Large intestine (tissue), 12 donors: ENCODE measurements at places on chromosomes 2 and 18. TPM values are rescaled to one million over a fixed set of nuclear protein-coding genes. Genes with fewer than 3 reads are reported as not detected.

DNA sequence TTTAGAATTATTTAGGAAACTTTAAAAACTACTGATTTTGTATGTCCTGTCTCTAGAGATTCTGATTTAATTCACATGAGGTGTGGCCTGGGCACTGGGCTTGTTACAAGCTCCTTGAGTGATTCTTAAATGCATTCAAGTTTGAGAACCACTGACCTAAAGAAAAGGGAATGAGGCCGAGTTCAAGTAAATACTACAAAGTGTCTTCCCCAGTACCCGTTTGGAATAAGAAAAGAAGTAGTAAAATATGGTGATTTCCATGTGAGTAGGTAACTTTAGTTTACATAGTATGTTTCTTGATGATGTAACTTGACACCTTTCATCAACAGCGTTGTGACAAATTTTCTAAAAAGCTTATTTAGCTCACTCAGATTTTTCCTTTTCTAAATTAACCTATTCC is 1022.9 kb upstream of the NRXN1 start:
- no peaks in the 10 kb centered on the region for H3K4me1 ChIP-seq
- no peak for DNase-seq
- H3K27me3 ChIP-seq, result no peaks in the 10 kb centered on the region
- H3K27ac ChIP-seq, result no peak overlapping the region
- no peaks in the 10 kb centered on the region for H3K36me3 ChIP-seq
- H3K4me3 ChIP-seq, result no peak overlapping the region

- DNase-seq, result no peak
- H3K4me1 ChIP-seq, result peaks cover 17% of the 10 kb centered on the region
- no peaks in the 10 kb centered on the region for H3K27me3 ChIP-seq
- H3K4me3 ChIP-seq, result no peak overlapping the region
Observed at GRCh38 chr18:49076654-49077166, 125.9 kb upstream of the SMAD7 start.

DNA sequence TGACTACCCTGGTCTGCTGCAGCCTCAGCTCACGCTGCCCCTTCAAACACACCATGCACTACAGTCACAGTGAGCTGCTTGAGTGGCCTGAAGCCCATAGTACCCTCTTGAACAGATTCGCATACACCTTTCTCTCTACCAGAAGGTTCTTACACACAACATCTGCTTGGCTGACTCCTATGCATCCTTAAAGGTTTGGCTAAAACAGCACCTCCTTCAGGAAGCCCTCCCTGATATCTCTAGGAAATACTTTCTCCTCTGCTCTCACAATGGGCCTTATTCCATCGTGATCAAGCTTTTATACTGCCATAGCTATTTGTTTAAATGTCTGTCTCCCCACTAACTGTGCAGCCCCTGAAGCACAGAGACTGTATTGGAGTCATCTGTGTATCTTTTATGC is 31.5 kb downstream of the TGFBRAP1 start:
- H3K36me3 ChIP-seq, result peaks cover 36% of the 10 kb centered on the region
- no peaks in the 10 kb centered on the region for H3K27me3 ChIP-seq
- DNase-seq, result no peak
- no peaks in the 10 kb centered on the region for H3K4me1 ChIP-seq
- no peak overlapping the region for H3K4me3 ChIP-seq

DNA sequence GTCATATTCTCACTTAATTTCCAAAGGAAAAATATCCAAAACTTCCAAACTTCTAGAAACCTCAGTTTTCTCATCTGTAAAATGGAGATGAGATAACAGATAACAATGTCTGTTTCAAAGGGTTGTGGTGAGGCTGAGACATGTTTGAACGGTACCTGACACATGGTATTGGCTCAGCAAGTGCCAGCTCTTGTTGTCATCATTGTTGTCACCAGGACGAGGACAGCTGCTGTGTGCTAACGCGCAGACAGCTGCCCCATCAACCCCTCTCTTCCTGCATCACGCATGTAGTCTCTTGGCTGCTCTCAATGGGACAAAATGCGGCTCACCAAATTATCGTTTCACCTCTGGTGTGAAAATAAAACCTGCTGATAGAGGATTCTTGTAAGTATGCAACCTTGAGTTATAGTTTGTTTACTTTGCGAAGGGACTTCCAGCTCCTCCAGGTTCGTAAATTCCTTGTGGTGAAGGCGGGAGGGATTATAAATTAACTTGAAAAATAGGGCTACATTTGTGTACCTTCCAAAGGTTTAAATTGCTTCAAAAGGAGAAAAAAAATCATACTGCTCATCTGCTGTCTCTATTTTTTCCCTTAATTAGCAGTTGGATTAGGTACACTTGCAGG is 605.4 kb downstream of the BCL11A start:
- H3K4me3 ChIP-seq, result no peak overlapping the region
- H3K27ac ChIP-seq, result peak overlapping the region; percentile 46
- H3K4me1 ChIP-seq, result peaks cover 13% of the 10 kb centered on the region
- no peaks in the 10 kb centered on the region for H3K27me3 ChIP-seq
- peak; percentile 71 for DNase-seq

NYAP2 gene
- polyA plus RNA-seq, result 0.40 TPM

GRCh38 chr2:237896956-237897355 is 37.5 kb downstream of the RAMP1 start:
- no peaks in the 10 kb centered on the region for H3K27me3 ChIP-seq
- H3K4me1 ChIP-seq, result no peaks in the 10 kb centered on the region
- no peak overlapping the region for H3K4me3 ChIP-seq
- peaks cover 9% of the 10 kb centered on the region for H3K36me3 ChIP-seq

GRCh38 chr2:129936334-129936934 is 43.0 kb upstream of the RAB6C start:
- H3K36me3 ChIP-seq, result no peaks in the 10 kb centered on the region
- peak; percentile 31 for DNase-seq
- no peaks in the 10 kb centered on the region for H3K4me1 ChIP-seq
- no peak overlapping the region for H3K27ac ChIP-seq
- no peak overlapping the region for H3K4me3 ChIP-seq

GRCh38 chr2:27973592-27973991 is 83.1 kb downstream of the BABAM2 start:
- H3K27ac ChIP-seq, result no peak overlapping the region
- H3K27me3 ChIP-seq, result no peaks in the 10 kb centered on the region
- DNase-seq, result no peak
- H3K4me1 ChIP-seq, result no peaks in the 10 kb centered on the region
- no peaks in the 10 kb centered on the region for H3K36me3 ChIP-seq

PROM2 gene
- 2.0 TPM for polyA plus RNA-seq

GRCh38 chr18:48007381-48007780 is 76.9 kb upstream of the SMAD2 start:
- H3K36me3 ChIP-seq, result no peaks in the 10 kb centered on the region
- H3K4me3 ChIP-seq, result no peak overlapping the region
- no peaks in the 10 kb centered on the region for H3K4me1 ChIP-seq
- no peak for DNase-seq
- peaks cover 10% of the 10 kb centered on the region for H3K27me3 ChIP-seq

DNA sequence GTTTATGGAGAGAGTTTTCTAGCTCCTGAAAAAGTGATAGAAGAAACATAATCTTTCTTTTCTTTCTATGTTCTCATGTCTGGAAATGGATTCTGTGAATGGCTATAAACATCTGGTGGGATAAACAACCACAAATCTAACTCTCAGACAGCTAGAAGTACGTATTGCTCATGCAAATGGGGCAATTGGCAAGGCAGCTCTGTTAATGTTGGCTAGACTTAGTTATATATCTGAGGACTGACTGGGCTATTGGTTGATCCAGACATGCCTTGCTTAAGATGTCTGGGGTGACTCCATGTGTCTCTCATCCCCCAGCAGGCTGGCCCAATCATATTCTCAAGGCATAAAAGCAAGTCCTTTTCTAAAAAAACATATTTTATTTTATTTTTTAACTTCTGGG is 939.2 kb upstream of the NRXN1 start:
- no peak for DNase-seq
- no peaks in the 10 kb centered on the region for H3K27me3 ChIP-seq
- no peaks in the 10 kb centered on the region for H3K36me3 ChIP-seq
- H3K4me3 ChIP-seq, result no peak overlapping the region
- no peak overlapping the region for H3K27ac ChIP-seq

DNA sequence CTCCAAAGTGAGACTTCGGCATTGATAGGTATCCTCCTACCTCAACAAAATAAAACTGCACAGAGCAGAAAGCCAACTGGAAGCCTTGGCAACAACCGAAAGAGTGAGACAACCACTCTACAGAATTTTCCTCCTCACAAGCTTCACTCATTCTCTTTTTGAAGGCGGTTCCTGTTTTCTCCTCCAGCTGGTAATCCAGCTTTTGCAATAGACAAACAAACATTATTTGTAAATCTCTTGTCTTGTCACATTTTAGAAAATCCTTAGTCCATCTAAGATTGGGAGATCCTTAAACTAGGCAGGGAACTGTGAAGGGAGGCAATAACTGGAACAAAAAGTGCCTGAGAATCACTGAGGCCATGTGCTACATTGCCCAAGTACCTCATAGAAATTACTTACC is 332.4 kb downstream of the BCL11A start:
- H3K36me3 ChIP-seq, result no peaks in the 10 kb centered on the region
- H3K27me3 ChIP-seq, result no peaks in the 10 kb centered on the region
- no peak for DNase-seq
- H3K4me1 ChIP-seq, result no peaks in the 10 kb centered on the region

MAL gene
- polyA plus RNA-seq, result 0.30 TPM

DNA sequence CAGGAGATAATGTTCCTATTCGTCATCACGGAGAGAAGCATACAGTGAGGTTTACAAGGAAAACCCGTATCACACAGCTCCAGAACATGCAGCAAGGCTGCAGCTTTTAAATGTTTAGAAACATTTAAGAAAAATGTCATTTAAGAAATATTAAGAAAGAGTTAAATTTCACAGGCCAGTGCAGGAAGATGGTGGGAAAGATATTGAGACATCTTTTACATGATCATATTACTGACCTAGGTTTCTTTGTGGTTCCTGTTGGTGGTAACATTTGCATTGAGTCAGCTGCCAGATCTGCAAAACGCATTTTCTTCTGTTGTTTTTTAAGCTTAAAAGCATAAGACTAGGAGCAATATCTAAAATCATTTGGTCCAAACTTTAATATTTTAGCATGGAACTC is 44.9 kb downstream of the CPO start:
- H3K27me3 ChIP-seq, result no peaks in the 10 kb centered on the region
- no peak overlapping the region for H3K4me3 ChIP-seq
- DNase-seq, result no peak
- H3K36me3 ChIP-seq, result no peaks in the 10 kb centered on the region
- no peak overlapping the region for H3K27ac ChIP-seq

- no peak overlapping the region for H3K4me3 ChIP-seq
- peak; percentile 73 for DNase-seq
- H3K4me1 ChIP-seq, result peaks cover 4% of the 10 kb centered on the region
- H3K27me3 ChIP-seq, result no peaks in the 10 kb centered on the region
- no peaks in the 10 kb centered on the region for H3K36me3 ChIP-seq
- H3K27ac ChIP-seq, result peak overlapping the region; percentile 84
Observed at GRCh38 chr18:22517356-22517755, 99.6 kb upstream of the CTAGE1 start.

ATP6V1B1 gene
- 1.6 TPM for polyA plus RNA-seq

DNA sequence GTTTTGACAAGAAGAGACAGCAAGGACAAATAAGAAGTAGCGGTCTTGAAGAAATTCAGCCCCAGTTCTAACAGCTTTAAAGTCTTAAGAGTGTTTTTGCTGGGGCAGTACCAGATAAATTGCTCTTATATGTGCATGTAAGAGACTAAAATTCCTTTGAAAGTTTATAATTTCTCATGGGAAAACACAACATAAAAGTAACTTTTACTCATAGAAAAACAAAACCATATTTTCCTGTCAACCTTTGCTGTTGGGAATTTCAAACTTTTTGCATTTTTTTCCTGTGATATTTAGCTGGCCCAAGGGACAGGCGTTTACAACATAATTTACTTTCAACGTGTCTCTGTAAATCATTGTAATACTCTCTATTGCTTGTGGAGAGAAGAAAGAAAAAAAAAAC is 767.8 kb upstream of the ZEB2 start:
- H3K27me3 ChIP-seq, result no peaks in the 10 kb centered on the region
- DNase-seq, result no peak
- no peak overlapping the region for H3K27ac ChIP-seq
- H3K36me3 ChIP-seq, result no peaks in the 10 kb centered on the region
- H3K4me1 ChIP-seq, result no peaks in the 10 kb centered on the region
- H3K4me3 ChIP-seq, result no peak overlapping the region

GRCh38 chr2:151053661-151053990 is 208.0 kb downstream of the RBM43 start:
- H3K27me3 ChIP-seq, result no peaks in the 10 kb centered on the region
- no peak overlapping the region for H3K4me3 ChIP-seq

GRCh38 chr2:179692610-179693009 is 168.8 kb downstream of the ZNF385B start:
- DNase-seq, result no peak
- no peaks in the 10 kb centered on the region for H3K27me3 ChIP-seq
- no peak overlapping the region for H3K4me3 ChIP-seq
- no peaks in the 10 kb centered on the region for H3K36me3 ChIP-seq
- no peaks in the 10 kb centered on the region for H3K4me1 ChIP-seq
- no peak overlapping the region for H3K27ac ChIP-seq

CXCR1 gene
- polyA plus RNA-seq, result 0.01 TPM

- peaks cover 40% of the 10 kb centered on the region for H3K4me1 ChIP-seq
- no peak overlapping the region for H3K27ac ChIP-seq
- H3K4me3 ChIP-seq, result no peak overlapping the region
Observed at GRCh38 chr2:41966431-41966893, 81.4 kb upstream of the PKDCC start.

NT5C1B gene
- 0.75 TPM for polyA plus RNA-seq

TNFRSF11A gene
- polyA plus RNA-seq, result 21.7 TPM

DNA sequence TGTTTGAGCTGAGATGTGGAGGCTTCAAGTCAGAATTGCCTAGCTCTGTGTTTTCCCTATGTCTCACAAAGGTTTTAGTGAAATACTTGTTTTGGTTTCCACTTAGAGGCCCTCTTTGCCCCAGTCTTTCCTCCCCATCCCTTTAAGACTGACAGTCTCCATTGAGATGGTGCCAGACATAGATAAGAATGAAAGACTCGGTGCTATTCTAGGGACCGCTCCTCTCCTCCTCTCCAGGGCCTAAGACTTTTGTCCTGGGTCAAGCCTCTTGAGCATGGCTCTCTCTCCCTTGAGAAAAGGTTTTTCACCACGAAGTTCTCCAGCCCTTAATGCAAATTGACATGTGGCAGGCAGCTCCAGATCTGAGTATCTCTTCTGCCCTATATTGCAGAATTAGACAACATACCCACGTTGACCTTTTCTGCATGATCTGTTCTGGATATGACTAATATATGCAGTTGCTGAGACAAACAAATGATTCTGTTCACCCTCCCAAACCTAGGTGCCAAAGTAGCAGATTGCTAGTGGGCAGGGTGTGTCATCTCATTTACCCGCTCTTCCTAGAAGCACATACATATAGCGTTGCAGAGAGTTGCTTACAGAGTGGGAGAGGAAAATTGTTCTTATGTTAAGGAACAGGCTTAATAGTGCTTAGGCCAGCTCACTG is 47.5 kb upstream of the ACSL3 start:
- H3K27me3 ChIP-seq, result no peaks in the 10 kb centered on the region
- no peaks in the 10 kb centered on the region for H3K4me1 ChIP-seq
- DNase-seq, result no peak
- H3K27ac ChIP-seq, result no peak overlapping the region
- no peak overlapping the region for H3K4me3 ChIP-seq
